Right atrium auricular region (tissue), 2 donors: ENCODE measurements at places on chromosomes 5 and 9. TPM values are rescaled to one million over a fixed set of nuclear protein-coding genes. Genes with fewer than 3 reads are reported as not detected.

Gene MELK
- 0.24 TPM for total RNA-seq

DNA sequence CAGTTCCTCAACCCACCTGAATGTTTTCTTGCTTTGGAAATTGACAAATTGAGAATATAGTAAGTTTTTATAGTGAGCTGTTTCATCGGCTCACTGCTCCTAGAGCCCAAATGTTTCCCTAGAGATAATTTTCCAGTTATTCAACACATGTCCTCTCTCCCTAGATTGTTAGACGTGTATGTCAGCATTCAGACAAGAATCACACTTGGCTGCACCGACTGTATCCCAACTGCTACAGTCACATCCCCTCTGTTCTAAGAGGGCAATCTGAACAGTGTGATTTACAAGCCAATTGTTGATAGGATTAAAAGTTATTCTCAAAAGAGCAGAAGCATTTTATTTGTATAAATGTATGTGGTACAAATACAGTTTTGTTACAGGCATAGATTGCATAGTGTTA, 93.9 kb downstream of the MAMDC2 start:
- peaks cover 20% of the 10 kb centered on the region for H3K36me3 ChIP-seq
- H3K4me1 ChIP-seq: peaks cover 19% of the 10 kb centered on the region
- no peak for DNase-seq
- H3K27me3 ChIP-seq: no peaks in the 10 kb centered on the region

GRCh38 chr9:86340356-86341006, 13.7 kb downstream of the TUT7 start:
- no peaks in the 10 kb centered on the region for H3K27me3 ChIP-seq
- no peak overlapping the region for H3K4me3 ChIP-seq
- no peak overlapping the region for H3K27ac ChIP-seq
- peaks cover 81% of the 10 kb centered on the region for H3K36me3 ChIP-seq
- no peaks in the 10 kb centered on the region for H3K4me1 ChIP-seq

- H3K27ac ChIP-seq: no peak overlapping the region
- no peaks in the 10 kb centered on the region for H3K4me1 ChIP-seq
- no peaks in the 10 kb centered on the region for H3K27me3 ChIP-seq
- H3K4me3 ChIP-seq: no peak overlapping the region
- no peak for DNase-seq
These were observed 4.2 kb downstream of the DHX29 start for GRCh38 chr5:55303238-55303690.

Gene FCN2
- total RNA-seq: not detected

DNA sequence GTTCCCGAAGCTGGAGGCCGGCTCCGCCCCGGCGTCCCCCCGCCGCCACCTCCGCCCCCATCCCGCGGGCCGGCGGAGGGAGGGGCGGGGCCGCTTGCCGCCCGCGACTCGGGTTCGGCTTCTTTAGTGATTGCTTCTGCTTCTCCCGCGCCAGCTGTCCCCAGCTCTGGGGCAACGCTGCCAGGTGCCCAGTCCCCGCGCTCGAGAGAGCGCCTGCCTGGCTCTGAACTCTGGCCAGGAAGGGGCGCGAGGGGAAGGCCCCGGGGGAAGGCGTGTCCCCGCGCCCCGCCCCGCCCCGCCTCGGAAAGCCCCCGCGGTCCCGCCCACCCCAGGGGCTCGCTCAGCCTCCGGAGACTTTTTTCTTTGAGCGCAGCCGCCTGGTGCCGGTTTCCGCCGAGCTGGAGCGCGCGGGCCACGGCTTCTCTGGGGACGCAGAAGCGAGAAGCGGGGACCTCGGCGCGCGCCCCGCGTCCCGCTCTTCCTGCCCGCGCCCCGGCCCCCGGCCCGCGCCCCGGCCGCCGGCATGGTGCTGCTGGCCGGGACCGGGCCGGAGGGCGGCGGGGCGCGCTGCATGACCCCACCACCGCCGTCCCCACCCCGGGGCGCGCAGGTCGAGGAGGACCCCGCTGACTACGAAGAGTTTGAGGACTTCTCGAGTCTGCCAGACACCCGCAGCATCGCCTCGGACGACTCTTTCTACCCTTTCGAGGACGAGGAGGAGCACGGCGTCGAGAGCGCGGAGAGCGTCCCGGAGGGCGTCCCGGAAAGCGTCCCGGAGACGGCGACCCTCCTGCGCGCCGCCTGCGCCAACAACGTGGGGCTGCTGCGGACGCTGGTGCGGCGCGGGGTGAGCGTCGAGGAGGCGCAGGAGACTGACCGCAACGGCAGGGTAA, at the start of gene ANKRD33B:
Gene ANKRD33B (plus strand): TSS at position 126 of the 893 bp plus-strand sequence. CDS start 398 bp downstream, at position 524.
- no peaks in the 10 kb centered on the region for H3K27me3 ChIP-seq
- no peaks in the 10 kb centered on the region for H3K4me1 ChIP-seq
- H3K4me3 ChIP-seq: peak within 1 kb of the TSS; percentile 56
- no peak for DNase-seq

DNA sequence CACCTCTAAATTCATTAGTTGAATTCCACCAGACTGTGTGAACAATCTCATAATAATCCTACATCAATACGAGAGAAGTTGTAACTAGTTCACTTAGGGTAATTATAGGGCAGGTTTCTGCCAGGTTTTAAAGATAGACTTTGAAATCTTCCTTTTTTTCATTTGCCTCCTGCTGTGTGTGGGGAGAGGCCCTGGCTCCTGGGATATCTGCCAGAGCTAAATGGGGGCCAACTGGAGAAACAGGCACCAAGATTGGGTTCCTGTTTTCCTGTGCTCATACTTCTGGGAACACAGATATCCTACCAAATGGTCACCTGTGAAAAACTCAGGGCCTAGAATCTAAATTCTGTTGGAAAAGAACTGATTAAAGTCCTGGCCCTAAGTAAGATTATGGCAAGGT, 42.3 kb downstream of the SH3RF2 start:
- DNase-seq: no peak
- H3K27ac ChIP-seq: peak overlapping the region; percentile 53
- H3K27me3 ChIP-seq: no peaks in the 10 kb centered on the region
- H3K4me3 ChIP-seq: no peak overlapping the region
- no peaks in the 10 kb centered on the region for H3K36me3 ChIP-seq

Gene EQTN
- total RNA-seq: not detected

GRCh38 chr5:130099008-130099407, 194.7 kb downstream of the CHSY3 start:
- DNase-seq: no peak
- no peaks in the 10 kb centered on the region for H3K27me3 ChIP-seq
- H3K4me1 ChIP-seq: no peaks in the 10 kb centered on the region

DNA sequence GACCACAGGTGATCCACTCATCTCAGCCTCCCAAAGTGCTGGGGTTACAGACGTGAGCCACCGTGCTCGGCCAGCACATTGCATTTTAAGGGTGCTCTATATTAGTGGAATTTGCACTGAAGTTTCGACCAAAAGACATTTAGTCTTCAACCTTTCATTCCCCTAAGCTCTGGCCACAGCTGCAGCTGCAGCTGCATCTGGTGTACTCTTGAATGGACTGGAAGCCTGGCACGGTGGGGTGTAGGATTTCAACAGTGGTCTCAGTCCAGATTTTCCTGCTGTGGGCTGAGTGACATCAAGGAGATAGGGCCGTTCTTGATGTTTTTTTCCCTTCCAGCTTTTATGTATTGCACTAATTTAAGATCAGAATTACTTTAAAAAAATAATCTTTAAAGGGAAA, 255.2 kb downstream of the PDZD2 start:
- no peak overlapping the region for H3K27ac ChIP-seq
- H3K36me3 ChIP-seq: no peaks in the 10 kb centered on the region
- no peak overlapping the region for H3K4me3 ChIP-seq
- DNase-seq: no peak
- no peaks in the 10 kb centered on the region for H3K27me3 ChIP-seq

Gene CDKN2B-AS1
- total RNA-seq: not detected

DNA sequence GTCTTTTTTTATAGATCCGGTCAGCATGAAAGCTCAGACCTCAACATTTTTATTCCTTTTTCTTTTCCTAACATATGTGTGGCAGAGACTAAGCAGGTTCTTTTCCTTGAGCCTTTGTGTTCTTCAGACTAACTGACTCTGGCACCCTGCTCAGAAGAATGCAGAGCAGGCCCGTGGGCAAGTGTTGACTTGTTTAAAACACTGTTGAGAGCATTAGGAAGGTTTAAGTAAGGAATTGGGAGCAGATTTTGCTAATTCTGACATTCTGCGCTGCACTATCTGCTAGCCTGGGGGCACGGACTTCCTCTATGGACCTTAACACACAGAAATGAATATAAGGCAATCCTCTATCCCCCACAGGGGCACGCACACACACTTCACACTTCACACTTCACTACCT, 182.5 kb upstream of the PIK3R1 start:
- H3K27me3 ChIP-seq: no peaks in the 10 kb centered on the region
- no peaks in the 10 kb centered on the region for H3K36me3 ChIP-seq
- peaks cover 18% of the 10 kb centered on the region for H3K4me1 ChIP-seq
- no peak overlapping the region for H3K4me3 ChIP-seq
- no peak for DNase-seq

Gene KCNMB1
- total RNA-seq: 0.74 TPM
